RWPE1 (cell line): ENCODE measurements at places on chromosomes 3 and 15.
A peak's percentile ranks its signal among the peaks of the same experiment; 100 is the strongest.

DNA sequence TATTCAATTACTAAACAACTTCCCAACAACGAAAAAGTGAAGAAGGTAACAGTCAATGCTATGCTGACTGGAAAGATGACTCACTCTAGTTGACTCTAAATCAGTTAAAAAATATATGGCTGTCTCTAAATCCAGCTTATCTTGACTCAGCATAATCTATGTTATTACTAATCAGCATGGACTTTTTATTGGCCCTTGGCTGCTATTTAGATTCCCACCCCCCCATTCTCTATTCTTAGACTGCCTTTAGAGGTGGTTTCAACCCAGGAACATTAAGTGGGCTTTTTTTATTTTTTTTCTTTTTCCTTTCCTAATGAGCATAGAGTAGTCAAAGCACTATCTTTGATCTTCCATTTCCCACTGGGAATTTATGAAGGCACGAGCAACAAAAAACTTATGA is 1.9 kb downstream of the PCOLCE2 start:
- DNase-seq = peak; percentile 64

DNA sequence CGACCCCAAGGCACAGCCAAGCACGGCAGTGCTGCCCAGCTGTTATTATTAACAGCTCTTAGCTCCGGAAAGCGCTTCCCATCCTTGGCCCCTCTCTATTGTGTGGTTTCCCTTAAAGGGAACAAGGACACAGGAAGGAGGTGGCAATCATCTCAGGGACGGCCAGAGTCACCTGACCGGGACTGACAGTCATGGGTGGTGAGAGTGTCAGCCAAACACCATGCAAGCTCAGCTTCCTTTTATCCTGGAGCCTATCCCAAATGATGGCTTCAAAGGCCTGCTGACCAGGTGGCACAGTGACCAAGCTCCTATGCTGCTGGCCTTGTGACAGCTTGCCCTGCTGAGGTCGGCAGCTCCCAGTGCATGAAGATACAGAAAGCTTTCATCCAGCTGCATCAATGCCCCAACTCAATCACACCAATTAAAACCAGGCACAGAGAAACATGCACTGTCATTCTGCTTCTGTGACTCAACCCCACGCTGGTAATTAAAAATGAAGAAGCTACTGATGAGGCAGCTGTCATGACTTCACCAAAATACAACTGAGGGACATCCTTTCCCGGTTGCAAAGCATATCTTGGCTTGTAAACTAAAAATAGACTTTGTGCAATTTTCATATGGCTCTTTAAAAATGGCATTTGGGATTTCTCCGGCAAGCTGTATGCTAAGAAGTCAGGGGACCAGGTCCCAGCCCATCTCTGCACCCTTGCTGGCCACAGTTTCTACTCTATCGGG is 34.0 kb downstream of the PCSK6 start:
- no peak for DNase-seq

DNA sequence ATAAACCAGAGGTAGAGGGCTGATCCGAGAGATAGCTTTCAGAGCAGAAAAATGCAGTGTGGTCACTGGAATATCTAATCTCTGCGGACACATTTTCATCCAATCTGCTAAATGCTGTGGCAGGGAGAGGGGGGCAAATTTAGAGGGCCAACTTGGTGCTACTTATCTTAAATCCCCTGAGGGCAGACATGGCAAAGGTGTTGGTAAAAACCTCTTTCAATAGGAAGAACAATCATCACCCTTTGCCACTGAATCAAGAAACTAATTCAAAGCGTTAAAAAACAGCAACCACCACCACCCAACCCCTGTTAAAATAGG is 152.9 kb downstream of the MECOM start:
- no peak for DNase-seq

- no peak for DNase-seq
These were observed 25.7 kb downstream of the AMOTL2 start for GRCh38 chr3:134348524-134348923.

GRCh38 chr3:78754066-78754743 is 1013.6 kb downstream of the ROBO1 start:
- peak; percentile 20 for DNase-seq

DNA sequence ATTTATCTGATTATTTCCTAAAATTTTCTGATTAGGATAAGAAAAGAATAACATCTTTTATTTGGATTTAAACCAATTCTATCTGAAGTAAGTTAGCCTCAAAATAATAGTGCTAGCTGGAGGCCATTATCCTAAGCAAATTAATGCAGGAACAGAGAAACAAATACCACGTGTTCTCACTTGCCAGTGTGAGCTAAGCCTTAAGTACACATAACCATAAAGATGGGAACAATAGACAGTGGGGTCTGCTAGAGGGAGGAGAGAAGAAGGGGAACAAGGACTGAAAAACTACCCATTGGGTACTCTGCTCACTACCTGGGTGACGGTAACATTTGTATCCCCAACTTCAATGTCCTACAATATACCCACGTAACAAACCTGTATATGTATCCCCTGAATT is 31.3 kb upstream of the LYSMD4 start:
- no peak for DNase-seq

DNA sequence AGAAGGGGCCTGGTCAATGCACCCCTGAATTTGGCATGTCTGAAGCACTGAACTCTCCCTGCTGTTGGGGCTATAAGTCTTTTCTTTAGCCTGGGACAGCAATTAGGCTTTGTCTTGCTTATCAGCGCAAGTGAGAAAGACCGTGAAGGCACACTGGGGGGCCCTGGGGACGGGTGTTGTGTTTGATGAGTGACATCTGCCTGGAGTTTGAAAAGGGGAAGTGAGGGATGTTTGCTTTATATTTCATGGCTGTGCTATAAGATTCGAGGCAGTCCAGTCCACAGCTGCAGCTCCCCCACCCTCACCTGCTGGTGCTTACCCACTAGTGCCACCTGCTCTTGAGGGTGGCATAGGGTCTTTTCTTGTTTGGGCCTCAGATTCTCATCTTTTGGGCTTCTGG is 44.8 kb downstream of the CEMIP start:
- DNase-seq = no peak

- DNase-seq = peak; percentile 90
These were observed 5.8 kb downstream of the SQOR start for GRCh38 chr15:45640616-45641015.

DNA sequence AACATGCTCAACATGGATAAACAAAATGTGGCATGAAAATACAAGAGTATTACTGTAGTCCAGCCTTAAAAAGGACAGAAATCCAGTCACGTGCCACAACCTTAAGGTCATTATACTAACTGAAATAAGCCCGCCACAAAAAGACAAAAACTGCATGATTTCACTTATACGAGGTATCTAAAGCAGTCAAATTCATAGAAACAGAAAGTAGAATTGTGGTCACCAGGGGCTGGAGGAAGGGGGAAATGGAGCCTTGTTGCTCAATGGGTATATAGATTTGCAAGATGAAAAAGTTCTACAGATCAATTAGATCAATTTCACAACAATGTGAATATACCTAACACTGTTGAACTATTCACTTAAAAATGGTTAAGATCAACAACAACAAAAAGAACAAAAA is 7.4 kb downstream of the GLB1 start:
- no peak for DNase-seq

DNA sequence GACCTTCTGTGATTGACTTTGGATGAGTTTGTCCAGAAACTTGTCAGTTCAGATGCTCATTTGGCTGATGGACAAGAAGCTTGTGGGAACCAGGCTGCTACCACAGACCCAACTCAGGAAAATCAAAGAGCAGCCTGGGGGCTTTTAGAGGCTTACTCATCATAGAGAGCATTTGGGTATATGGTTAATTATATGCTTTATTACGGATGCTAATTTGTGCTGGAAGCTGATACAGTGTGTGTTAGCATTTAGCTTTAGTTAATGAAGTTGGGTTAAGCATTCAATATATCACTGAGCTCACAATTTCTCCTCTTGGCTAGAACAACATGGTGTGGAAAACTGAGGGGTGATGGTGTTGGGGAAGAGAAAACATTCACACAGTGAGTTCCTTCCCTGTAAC is 664.2 kb upstream of the CFAP20DC start:
- DNase-seq = no peak

GRCh38 chr3:104069114-104069513 is 1297.6 kb upstream of the ALCAM start:
- peak; percentile 4 for DNase-seq

- DNase-seq = peak; percentile 46
These were observed 389.0 kb upstream of the THBS1 start for GRCh38 chr15:39191871-39192291.

DNA sequence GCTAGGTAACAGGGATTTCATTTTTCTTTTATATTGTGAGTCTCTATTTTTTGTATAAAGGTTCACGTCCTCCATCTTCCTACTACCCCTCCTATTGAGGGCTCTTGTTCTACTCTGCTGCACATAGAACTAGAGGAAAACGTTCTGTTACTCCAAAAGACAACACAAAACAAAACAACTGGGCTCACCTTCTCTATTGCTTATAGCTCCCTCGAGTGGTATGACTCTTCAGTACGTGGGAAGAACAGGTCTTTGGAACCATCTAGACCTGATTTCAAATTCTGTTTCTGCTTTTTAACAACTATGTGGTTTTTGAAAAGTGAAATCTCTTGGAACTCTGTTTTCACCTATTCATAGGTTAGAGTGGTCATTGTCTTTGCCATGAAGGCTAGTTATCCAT is 515.3 kb downstream of the SOX2 start:
- no peak for DNase-seq

GRCh38 chr15:73704869-73705645 is 20.9 kb downstream of the CD276 start:
- DNase-seq = peak; percentile 63

DNA sequence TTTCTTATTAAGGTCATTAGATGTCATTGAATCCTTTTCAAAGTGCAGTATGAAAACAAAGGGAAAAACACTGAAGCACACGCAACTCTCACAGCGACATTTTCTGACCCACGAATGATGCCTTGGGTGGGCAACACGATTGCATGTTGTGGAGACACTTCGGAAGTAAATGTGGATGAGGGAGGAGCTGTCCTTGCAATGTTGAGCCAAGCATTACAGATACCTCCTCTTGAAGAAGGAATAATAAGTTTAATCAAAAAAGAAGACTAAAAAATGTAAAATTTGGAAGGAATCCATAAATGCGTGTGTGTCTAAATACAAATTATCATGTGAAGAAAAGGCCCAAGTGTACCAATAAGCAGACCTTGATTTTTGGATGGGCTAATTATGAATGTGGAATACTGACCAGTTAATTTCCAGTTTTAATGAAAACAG is 16.9 kb downstream of the THBS1 start:
- no peak for DNase-seq

- DNase-seq = no peak
These were observed 52.1 kb downstream of the LRTM1 start for GRCh38 chr3:54875596-54876268.

GRCh38 chr15:88982946-88983342 is 69.8 kb upstream of the MFGE8 start:
- DNase-seq = no peak

DNA sequence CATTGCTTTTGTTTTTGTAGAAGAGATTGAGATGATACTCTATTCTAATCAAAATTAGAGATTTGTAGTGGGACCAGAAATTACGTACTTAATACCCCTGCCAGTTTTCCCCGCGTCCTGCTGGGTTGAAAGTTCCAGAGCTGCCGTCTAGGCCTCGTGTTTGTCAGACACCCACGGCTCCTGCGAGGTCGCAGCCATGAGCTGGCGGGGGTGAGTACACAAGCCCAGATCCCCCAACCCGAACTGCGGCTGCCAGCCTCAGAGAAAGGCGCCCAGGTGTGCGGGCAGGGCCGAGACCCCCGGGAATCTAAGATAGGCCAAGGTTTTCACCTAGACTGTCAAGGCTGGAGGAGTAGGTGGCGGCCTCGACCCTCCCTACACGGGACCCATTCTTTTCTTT is 26.3 kb downstream of the GPR160 start:
- no peak for DNase-seq

DNA sequence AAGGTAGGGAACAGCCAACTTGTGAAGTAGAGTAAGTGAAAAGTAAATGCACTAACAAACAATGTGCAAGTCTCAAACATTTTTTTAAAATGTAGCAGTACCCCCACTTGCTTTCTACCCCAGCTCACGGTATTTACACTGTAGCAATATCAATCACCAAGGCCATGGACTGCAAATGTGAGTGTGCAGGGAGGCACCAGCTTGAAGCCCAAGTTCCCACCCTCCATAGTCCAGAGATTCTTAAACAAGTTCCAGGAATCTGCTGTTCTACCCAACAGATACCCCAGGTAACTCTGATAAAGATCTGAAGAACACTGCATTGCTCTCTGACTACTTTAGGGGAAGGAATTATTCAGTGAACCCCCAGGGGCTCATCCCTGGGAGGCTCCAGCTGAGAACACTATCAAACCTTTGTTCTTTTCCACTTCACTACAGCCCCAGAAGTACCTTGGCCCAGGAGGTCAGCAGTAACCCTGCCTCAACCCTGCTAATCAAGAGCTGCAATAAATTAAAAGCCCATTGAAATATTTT is 86.1 kb downstream of the FOXP1 start:
- no peak for DNase-seq

DNA sequence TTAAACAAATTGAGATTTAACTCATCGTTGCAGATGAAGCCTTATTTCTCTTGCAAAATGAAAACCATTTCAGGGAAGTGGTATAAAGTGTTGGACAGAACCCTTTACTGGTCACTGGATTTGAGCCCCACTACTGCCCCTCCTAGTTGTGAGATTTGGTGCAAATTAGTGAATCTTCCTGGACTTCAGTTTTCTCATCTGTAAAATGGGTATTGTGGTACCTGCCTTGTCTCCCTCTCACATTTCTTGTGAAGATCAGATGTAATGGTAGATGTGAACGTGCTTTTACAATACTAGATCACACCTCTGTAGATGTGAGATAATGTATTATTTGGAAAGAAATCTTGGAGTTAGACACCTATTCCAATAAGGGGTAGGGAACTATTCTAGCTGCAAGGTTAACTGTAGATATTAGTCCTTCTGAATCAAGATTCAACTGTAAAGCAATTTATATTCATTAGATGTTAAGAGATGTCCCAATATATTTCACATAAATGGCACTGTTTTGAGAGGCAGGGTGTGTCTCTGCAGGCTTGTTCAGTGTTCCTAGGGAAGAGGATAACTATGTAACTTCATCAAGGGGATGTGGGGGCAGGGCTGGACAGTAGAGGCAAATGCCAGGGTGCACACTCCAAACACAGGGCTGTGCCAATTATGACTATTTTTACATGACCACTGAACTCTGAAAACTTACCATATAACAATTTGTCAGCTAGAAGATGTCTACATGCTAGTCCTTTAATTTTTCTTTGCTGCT is 112.4 kb upstream of the PFN2 start:
- no peak for DNase-seq

GRCh38 chr3:152305075-152305474 is 36.3 kb downstream of the MBNL1 start:
- DNase-seq = no peak
